ENCODE measurements at places on chromosomes 16 and 17.

- DNase-seq = no peak
Measured at GRCh38 chr17:10052106-10052813, 146.1 kb downstream of the GAS7 start.

DNA sequence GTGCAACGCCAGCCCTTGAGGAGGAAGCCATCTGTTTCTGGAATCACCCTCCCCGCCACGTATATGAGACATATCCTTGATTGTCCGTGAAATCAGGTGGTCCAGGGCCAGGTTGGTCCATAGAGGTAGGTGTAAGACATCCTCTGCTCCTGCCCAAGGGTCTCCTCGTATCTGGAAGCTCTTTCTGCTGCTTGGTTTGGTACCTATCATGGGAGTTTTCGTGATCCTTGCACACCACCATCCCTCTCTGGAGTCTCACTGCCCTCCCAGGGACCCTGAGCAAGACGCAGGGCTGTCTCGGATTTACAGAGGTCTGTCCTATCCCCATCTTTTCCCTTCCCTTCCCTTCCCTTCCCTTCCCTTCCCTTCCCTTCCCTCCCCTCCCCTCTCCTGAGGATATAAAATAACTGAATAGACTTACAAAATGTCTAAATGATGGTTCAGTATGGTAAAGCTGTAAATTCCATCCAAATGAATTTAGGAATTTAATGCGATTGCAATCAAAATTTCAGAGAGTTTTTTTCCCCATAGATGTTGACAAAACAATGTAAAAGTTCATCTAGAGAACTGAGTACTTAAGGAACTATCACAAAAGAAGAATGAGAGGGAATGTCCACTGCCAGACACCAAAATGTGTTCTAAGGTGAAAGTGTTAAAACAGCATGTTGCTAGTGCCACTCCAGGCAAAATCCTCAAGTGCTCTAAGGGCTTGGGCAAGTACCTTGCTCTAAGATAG lies 2.0 kb upstream of the CCDC42 start:
- DNase-seq = no peak

DNA sequence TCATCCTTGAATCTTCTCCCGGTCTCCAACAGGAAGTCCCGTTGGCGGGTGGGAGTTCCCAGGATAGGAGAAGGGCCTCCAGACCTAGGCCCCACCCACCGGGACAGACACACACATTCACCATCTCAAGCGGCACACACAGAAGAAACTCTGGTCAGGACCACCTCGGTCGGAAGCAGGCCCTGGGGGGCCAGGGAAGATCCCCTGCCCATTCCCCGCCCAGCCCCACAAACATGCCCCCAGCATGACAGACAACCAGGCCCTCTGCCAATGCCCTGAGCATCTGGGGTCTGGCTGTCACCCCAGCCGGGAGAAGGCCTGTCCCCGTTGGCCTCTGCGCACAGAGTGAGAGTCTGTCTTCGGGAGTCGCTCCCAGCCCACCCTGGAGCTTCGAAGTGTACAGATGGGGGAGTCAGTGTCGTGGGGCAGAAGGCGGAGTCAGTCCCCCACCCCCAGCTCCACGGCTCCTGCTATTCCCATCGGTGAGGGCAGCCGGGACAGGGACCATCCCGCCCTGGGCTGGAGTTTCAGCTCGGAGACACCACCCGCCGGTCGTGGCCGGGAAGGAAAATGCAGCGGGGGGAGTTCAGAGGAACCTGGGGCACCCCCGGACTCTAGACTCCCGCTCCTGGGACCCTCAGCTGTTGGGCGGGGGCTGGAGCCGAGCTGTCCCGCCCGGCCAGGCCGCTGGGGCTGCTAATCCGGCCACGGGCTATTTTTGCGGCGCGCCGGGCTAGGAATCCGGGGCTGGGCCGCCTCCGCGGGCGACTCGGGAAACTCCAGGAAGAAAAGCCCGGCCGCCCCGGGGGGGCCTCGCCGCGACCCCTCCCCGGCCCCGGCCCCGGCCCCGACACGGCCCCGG lies 660 bp downstream of the RHBDF1 start:
- peak; percentile 55 for DNase-seq

- peak; percentile 89 for DNase-seq
Measured at GRCh38 chr17:83125515-83126274, 46.3 kb downstream of the METRNL start.

GRCh38 chr16:56672761-56673536 lies 3.3 kb downstream of the MT1H start:
- no peak for DNase-seq

DNA sequence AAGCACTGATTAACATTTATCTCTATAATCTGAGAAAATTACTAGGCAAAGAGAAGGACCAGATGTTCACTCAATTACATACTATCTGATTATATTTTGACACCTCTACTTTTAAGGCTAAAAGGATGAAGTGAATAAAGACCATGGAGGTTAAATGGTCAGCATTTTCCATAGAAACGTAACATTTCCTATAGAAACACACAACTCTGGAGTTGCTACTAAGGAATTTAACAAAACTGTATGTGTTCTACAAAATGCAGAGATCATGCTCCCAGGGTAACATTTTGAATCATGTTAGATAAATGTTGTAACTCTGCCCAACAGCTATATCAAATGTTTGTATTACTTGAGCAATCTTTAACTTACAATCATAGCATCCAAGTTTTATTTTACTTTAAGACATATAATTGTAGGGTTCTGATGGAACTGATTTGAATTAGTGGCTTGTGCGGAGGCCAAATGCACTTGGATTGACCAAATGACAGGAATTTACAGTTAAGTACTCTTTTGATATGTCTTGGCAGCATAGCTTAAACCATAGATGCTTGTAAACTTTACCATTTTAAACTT lies 97.7 kb downstream of the RPGRIP1L start:
- DNase-seq = no peak

DNA sequence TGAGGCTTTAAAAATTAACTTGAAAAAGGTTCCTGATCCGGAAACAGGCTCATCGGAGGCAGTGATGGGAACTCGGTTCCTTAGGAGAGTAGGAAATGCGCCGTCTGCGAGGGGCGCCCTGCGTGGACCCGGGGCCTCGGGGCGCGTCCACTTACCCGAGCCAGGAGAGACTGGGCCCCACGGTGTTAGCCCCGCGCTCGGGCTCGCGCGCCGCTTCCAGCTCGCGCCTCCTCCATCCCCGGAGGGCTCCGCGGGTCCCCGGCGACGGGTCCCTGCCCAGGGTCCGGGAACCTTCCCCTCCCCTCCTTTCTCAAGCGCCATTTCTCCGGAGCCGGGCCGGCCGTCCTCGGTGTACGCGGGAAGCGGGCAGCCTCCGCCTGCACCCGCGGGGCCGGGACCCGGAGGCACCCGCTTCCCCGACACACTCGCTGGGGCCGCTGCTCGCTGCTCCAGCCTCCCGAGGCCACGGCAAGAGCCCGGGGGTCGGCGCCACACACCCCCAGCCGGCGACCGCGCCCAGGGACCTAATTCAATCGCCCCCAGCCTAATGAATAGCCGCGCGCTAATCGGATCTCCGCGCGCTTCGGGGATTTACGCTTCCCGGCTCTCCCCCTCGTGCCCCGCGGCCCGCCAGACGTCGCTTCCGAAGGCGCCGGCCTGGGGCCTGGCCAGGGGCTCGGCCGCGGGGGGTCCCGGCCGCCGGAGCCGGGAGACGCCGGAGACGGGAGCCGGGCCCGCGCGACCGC lies 2.2 kb upstream of the BAHCC1 start:
- peak; percentile 24 for DNase-seq

DNA sequence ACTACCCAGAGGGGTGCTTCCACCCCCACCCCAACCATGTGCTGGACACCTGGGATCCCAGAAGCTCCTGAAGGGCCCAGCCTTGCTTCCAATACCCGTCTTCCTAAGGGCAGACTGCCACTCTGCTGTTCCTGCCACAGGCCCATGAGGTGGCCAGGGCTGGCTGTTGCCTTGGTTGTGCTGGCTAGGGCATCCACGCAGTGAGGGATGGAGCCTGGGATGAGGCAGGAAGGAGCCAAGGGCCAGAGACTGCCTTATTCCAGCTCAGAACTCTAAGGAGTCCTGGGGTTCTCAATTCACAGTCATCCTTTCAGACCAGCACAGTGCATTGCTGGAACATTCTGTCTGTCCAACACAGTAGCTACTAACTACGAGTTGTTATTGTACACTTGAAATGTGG lies 37.8 kb downstream of the BCO1 start:
- DNase-seq = no peak

- DNase-seq = peak; percentile 67
Measured at GRCh38 chr17:20028443-20028842, 19.3 kb downstream of the SPECC1 start.

GRCh38 chr17:50114849-50115357 lies 15.1 kb downstream of the SAMD14 start:
- peak; percentile 80 for DNase-seq

DNA sequence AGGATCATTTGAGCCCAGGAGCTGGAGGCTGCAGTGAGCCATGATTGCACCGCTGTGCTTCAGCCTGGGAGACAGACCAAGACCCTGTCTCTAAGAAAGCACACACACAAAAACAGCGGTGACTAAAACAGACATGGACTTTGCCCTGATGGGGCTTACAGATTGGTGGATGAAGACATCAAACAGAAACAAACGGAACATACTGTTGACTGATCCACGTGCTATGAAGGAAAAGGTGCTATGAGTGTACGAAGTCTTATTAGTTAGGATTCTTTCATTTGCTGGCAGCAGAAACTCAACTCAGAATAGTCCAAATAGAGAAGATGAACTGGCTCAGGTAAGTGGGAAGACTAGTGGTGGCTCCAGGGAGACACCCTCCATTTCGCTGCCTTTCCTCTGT lies 309.8 kb upstream of the N4BP1 start:
- DNase-seq = no peak

DNA sequence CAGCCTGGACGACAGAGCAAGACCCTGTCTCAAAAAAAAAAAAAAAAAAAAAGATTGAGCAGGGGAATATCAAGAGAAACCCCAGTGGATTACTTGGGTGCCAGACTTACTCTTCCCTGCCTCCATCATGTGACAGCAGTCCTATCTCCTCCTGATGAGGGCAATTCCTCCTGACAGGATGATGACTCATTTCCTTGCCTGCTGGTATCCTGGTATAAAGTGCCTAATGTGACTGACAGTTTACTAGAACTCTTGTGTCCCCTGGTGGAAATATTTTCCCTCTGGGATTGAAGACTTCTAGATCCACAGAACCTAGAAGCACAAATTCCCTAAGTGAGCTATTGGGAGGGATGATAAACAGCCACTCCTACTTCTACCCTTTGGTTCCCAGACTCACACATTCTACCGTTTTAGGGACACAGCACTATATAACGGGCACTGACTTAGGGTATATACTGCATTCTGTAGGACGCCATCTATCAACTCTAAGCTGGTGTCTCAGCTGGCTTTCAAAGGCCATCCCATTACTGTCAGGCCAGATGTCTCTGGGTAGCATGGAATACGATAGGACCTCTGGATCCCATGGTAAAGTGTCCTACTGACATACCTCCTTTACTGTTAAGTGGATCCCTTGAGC lies 114.6 kb upstream of the MED13 start:
- DNase-seq = peak; percentile 63

DNA sequence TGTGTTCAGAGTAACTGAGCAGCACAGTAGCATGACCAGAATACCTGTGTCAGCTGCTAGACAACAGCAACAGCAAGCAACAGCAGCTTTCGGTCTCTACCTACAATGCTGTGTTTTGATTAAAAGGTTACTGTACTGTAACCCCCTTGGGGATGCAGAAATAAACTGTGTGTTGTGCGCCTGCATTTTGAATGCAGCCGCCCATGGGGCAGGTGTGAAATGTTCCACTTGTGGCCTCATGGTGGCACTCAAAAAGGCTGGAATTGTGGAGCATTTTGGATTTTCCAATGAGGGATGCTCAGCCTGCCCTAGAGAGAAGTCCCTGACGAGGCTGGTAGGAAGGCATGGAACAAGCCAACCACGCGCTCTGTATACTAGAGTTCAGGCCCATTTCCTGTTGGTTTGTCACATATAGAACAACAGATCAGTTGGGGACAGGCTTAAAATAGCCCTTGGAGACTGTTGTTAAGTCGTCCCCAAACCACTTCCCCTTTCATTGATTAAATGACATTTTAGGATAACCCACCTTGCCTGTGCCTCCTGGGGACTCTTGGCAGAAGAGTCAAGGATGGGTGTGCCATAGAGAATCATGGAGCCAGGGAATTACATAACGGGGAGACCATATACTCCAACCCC lies 27.1 kb downstream of the SCPEP1 start:
- peak; percentile 64 for DNase-seq

DNA sequence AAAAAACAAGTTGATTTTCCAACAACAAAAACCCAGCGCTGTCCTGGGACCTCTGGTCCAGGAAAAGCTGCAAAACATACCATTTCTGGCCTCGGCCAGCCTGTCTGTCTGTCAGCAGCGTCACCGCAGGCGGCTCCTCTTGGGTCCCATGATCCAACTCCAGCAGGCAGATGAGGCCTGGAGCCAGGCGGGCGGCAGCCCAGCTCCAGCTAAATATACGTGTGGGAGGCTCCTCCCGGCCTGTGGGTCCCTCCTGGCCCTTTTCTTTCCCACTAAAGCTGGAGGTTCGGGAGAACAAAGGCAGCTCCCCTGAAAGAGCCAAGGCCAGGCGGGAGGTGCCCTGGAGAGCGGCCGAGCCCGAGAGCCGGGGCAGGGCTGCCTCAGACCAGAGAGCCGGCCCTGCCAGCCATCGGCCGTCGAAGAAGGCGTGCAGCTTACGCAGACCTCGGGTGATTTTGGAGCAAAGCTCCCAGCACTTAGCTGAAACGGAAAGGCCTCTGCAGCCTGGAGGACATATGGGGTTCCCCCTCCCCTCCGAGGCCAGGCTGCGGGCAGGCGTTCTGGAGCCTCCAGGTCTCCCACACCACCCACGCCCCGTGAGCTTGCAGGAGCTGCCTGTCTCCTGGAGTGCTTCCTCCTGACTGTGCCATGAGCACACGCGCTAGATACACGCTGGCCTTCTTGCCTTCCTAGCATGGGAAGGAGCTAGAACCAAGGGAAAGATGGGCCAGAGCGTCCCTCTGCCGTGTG lies 19.9 kb upstream of the JPH3 start:
- peak; percentile 12 for DNase-seq

DNA sequence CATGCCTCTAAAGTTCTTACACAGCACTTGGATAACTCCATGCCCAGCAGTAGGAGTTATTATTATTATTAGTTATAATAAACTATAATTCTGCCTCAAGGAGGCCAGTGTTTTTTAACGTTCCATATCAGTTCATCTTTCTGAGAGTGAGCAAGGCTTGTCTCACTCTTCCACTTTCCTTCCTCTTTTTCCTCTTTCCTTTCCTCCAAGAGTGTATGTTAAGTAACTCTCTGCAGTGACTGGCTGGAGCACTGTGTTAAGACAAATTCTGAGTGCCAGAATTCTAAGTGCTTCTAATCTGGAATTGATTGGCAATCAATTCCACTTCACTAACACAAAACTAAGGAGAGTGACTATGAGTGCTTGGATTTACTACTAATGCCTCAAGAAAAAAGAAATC lies 16.4 kb downstream of the CLEC19A start:
- no peak for DNase-seq

DNA sequence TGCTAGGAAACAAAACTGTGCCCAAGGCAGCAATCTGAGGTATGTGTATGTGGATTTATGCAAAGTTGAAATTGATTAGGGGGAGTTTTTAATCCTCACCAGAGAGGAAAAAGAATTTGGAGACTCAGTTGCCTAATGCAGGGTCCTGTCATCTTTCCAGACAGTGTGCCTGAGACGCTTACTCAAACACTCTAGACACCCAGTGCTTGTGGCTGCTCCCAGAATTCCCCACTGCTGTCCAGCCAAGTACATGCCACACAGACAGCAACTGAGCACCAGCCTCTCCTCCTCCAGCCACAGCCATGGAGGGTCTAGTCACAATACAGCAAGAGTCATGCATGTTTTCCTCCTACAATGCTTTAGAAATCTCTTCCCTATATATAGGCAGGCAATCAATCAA lies 118.1 kb downstream of the HIC1 start:
- no peak for DNase-seq

GRCh38 chr16:12896562-12896961 lies 4.8 kb upstream of the SHISA9 start:
- DNase-seq = peak; percentile 31

GRCh38 chr17:75888484-75888883 lies 8.3 kb downstream of the TRIM65 start:
- DNase-seq = no peak

All from suppressor macrophage (primary cell).